ENCODE measurements at places on chromosomes 5 and 9. TPM values are rescaled to one million over a fixed set of nuclear protein-coding genes. Genes with fewer than 3 reads are reported as not detected.

The SRD5A1 gene
- 15.3 TPM for total RNA-seq

The PTGR1 gene
- total RNA-seq = 1.8 TPM

The SPINK6 gene
- total RNA-seq = not detected

The ABCA2 gene
- 31.4 TPM for total RNA-seq

GRCh38 chr5:153211076-153211475 lies 279.4 kb upstream of the GRIA1 start:
- no peaks in the 10 kb centered on the region for H3K27me3 ChIP-seq
- no peaks in the 10 kb centered on the region for H3K36me3 ChIP-seq
- H3K4me1 ChIP-seq = no peaks in the 10 kb centered on the region
- no peak overlapping the region for H3K4me3 ChIP-seq
- H3K27ac ChIP-seq = no peak overlapping the region

- H3K4me3 ChIP-seq = no peak overlapping the region
- no peaks in the 10 kb centered on the region for H3K36me3 ChIP-seq
- DNase-seq = no peak
- H3K4me1 ChIP-seq = no peaks in the 10 kb centered on the region
- no peak overlapping the region for H3K27ac ChIP-seq
Observed at GRCh38 chr9:123394291-123395235, 38.6 kb downstream of the CRB2 start.

DNA sequence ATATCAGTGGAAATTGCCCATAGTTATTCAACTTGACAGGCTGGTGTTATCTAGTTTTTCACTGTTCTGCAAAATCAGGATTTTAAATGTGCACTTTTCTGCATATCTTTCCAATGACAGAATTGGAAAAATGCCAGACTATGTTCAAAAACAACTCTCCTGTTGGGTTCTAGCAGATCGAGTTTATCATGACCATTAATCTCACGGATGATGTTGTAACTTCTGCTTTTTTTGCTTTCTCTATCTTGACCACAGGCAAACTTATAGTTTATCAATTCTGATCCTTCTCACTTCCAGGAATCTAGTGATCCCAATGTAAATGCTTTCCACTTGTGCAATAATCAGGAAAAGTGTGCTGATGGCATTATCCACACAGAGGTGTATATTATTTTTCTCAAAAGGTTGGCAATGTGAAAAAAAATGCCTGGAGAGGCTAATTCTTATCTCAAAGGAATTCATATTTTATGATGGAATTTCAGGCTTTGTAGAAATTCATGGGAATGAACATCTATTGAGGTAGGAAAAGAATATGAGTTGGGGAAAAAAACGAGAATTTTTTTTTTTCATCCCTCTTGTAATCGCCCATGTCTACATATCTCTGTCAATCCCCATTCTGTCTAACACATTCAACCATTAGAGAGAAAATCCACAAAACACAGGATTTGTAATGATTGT lies 73.6 kb upstream of the DAB2 start:
- H3K4me1 ChIP-seq = no peaks in the 10 kb centered on the region
- no peak overlapping the region for H3K4me3 ChIP-seq
- H3K27me3 ChIP-seq = peaks cover 2% of the 10 kb centered on the region

DNA sequence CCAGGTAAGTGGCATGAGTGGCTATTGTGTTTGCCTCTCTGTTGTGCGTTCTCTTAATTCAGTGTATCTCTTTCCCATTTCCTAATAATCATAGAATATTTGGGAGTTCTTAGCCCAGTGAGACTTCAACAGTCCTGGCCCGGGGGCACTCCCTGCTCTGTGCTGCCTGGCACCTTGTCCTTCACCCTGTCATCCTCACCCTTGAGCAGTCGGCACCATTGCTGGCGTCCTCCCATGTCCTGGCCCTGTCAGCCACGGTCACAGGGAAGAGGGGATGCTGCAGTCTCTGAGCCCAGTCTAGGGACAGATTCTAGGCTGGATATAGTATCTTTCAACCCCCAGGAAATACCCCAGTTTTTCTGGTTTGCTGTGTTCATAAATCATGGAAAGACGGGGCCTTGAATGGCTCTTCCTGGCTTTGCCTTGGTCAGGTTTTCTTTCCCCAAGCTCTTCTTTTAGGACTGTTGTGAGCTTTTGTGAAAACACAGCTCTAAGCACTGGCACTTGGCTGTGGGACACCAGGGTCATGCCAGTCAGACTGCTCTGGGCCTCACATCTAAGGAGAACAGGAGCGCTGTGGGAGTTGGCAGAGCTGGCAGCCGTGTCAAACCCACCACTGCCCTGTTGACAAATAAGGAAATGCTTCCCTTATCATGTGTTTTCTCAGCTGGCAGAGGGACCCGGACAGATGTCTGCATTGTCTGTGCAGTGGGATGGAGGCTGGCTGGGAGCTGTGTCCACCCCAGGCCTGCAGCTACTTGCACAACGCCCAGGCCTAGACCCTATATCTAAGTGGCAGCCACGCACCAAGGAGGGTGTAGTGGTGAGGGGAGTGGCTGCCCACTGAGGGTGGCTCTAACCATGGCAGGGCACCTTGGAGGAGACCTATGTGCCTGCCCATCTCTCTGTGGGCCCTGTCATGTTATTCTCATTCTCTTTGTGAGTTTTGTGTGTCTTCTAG lies 378.6 kb downstream of the ICE1 start:
- H3K27me3 ChIP-seq = no peaks in the 10 kb centered on the region
- H3K36me3 ChIP-seq = no peaks in the 10 kb centered on the region
- H3K4me1 ChIP-seq = no peaks in the 10 kb centered on the region
- no peak overlapping the region for H3K4me3 ChIP-seq

GRCh38 chr9:137771580-137771979 lies 106.0 kb upstream of the CACNA1B start:
- no peak overlapping the region for H3K4me3 ChIP-seq
- H3K4me1 ChIP-seq = no peaks in the 10 kb centered on the region

DNA sequence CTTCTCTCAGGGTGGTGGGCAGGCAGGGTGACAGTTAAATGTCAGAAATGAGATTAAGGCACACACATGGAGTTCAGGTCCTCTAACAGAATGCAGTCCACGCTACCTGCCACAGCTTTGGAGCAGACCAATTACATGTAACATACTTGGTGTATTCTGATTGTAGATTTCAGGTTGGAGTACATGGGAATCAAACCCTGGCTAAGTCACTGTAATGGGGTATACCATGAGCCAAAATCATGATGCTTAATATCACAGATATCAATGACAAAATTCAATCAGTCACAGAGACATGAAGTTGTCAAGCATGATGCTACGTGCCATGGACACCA lies 48.9 kb downstream of the MEF2C start:
- H3K4me1 ChIP-seq = peaks cover 13% of the 10 kb centered on the region
- H3K4me3 ChIP-seq = no peak overlapping the region
- DNase-seq = no peak
- no peak overlapping the region for H3K27ac ChIP-seq
- H3K36me3 ChIP-seq = no peaks in the 10 kb centered on the region

- H3K36me3 ChIP-seq = no peaks in the 10 kb centered on the region
- H3K27me3 ChIP-seq = peaks cover 68% of the 10 kb centered on the region
- no peaks in the 10 kb centered on the region for H3K4me1 ChIP-seq
- H3K27ac ChIP-seq = no peak overlapping the region
- H3K4me3 ChIP-seq = no peak overlapping the region
Observed at GRCh38 chr9:34580358-34580757, 9.2 kb downstream of the CNTFR start.

DNA sequence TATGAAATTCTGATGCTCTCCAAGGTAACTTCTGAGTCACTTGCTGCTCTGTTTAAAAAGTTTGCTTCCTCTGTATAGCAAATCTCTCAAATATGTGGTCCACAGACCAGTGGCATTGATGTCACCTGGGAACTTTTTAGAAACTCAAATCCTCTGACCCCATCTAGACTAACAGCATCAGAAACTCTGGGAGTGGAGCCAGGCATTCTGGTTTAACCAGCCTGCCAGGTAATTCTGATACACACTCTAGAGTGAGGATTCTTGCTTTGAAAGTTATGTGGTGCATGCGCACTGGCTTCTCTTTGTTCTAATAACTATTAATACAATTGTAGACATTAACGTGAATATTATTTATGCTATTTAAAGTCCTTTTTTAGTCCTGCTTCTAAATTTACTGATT lies 298.1 kb downstream of the SLF1 start:
- no peaks in the 10 kb centered on the region for H3K36me3 ChIP-seq
- no peak overlapping the region for H3K4me3 ChIP-seq
- no peak for DNase-seq
- no peaks in the 10 kb centered on the region for H3K27me3 ChIP-seq
- no peak overlapping the region for H3K27ac ChIP-seq

- peaks cover 11% of the 10 kb centered on the region for H3K36me3 ChIP-seq
- DNase-seq = no peak
- H3K27ac ChIP-seq = no peak overlapping the region
- H3K4me3 ChIP-seq = no peak overlapping the region
Observed at GRCh38 chr9:88983865-88984542, 7.3 kb upstream of the S1PR3 start.

DNA sequence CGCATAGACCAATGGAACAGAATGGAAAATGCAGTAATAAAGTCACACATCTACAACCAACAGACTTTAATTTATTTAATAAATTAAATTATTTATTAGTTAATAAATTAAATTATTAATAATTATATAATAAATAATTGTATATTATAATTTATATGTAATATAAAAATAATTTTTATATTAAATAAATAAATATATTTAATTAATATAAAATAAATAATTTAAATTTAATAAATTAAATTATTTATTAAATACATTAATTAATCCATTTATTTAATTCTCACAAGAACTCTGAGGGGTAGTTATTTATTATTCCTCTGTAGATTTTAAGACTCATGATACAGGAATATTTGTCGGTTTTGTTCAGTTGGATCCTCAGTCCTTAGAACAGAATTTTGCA lies 176.1 kb upstream of the ADAMTS19 start:
- H3K4me3 ChIP-seq = no peak overlapping the region
- H3K4me1 ChIP-seq = no peaks in the 10 kb centered on the region
- H3K27ac ChIP-seq = no peak overlapping the region
- H3K36me3 ChIP-seq = no peaks in the 10 kb centered on the region
- H3K27me3 ChIP-seq = no peaks in the 10 kb centered on the region

GRCh38 chr5:129359450-129359849 lies 100.6 kb upstream of the ADAMTS19 start:
- no peaks in the 10 kb centered on the region for H3K27me3 ChIP-seq
- no peaks in the 10 kb centered on the region for H3K36me3 ChIP-seq
- H3K4me1 ChIP-seq = no peaks in the 10 kb centered on the region
- DNase-seq = no peak
- no peak overlapping the region for H3K4me3 ChIP-seq

GRCh38 chr5:74638970-74639806 lies 1.3 kb downstream of the ENC1 start:
- H3K27ac ChIP-seq = no peak overlapping the region
- H3K4me1 ChIP-seq = peaks cover 22% of the 10 kb centered on the region
- H3K27me3 ChIP-seq = peaks cover 77% of the 10 kb centered on the region
- DNase-seq = no peak
- peak overlapping the region; percentile 79 for H3K4me3 ChIP-seq
